ENCODE measurements at places on chromosomes 4 and X.

GRCh38 chrX:107750263-107750662 lies 25.3 kb downstream of the TSC22D3 start:
- DNase-seq = no peak

GRCh38 chr4:185734930-185735329 lies 77.1 kb downstream of the SORBS2 start:
- DNase-seq = no peak

- no peak for DNase-seq
Measured at GRCh38 chr4:168674077-168674747, 177.4 kb downstream of the PALLD start.

DNA sequence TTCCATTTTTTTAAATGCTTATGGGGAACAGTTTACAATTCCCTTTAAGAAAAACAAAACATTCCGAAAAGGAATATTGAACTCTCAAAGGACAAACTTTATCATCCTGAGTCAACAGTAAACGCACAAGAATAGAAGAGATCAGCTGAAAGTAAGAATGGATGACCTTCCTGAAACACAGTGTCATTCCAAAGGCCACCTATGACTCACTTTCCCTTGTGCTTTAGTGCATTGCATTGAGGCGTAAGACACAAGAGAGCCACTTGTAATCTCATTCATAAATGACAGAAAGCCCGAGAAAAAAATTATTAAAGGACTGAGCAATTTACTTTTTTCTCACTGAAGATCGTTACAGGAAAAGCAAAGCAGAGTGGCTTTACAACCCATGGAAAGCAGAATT lies 1062.4 kb upstream of the DIAPH2 start:
- DNase-seq = no peak

- DNase-seq = no peak
Measured at GRCh38 chr4:78763251-78763650, 12.9 kb upstream of the BMP2K start.

DNA sequence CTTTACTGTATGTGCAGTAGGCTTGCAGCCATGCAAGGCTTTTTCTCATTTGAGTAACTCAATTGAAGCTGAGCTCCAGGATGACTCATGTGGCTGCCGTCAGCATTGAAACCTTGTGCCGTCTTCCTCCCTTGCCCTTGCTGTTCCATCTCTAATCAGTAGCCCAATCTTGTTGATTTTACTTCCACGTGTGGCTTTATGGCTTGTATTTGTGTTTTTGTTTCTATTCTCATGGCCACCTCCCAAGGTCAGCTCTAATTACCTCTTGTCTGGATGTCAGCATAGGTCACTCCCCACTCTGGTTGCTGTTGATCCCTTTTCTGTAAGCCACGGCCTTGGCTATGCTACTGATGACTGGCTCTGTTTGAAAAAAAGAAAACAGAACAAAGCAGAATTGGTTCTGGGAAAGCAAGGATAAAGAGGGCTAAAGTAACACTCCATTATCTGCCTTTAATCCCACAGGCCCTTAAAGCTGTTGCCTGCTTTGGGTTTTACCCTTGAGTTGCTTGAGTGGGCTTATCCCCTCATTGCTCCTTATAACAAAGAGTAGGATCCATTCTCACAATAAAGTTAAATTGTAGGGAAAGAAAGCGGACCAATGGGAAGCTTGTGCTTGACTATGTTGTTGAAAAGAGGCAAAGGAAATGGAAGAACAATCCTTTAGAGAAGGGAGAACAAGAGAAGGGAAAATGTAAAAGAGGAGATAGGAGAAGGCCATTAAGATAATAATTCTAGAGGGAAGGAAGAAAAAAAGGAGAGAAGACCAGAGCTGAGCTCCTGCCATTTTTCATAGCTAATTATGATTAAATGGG lies 173.9 kb upstream of the PGRMC2 start:
- DNase-seq = no peak

DNA sequence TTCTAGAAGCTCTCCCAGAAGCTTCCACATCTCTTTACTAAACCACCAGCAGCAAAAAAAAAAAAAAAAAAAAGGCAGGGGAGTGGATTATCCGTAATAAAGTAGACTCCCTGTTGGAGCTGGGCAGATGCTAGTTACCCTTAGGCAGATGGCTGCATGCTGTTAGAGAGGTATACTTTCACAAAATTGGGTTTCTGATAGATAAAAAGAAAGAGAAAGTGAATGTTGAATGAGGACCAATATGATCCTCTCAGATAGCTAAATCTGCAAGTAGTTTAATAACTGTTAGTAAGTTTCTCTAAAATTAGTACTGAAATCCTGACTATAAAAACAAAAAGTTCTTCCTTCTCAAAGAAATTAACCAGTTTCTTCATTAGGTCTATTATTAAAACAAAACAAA lies 195.4 kb downstream of the ANAPC10 start:
- no peak for DNase-seq

DNA sequence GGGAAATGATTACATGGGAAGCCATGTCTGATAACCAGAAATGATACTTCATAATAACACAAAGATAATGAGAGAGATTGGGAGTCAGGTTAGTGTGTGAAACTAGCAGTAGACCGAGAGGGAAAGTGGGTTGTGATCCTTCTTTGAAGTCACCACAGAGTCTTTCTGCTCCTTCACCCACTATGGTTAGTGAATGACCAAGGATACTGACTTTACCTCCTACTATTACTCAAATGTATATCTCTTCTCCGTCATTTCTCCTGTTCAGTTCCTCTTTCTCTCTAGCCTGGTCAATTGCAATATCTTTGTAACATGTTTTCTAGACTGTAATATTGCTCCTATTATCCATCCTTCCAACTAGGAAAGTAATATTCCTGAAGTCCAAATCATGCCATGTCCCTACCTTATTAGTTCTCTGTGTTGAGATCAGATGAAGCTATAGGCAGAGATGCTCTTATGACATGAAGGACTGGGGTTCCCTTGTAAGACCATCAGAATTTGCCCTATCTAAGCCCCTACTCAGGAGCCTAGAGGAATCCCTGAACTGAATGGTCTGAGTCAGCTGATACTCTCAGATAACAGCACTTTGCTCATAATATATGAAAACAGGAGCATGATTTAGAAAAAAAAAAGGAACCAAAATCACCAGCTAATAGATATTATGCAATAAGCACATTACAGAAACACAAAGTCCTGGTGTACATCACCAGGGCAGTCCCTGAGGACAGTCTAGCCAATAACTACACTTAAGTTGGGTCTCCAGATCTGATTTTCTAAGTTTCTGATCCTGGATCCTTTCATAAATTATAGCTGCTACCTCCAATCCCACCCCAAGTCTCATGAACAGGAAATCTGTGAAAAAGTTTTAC lies 81.2 kb downstream of the SHROOM3 start:
- no peak for DNase-seq

GRCh38 chr4:151324752-151325110 lies 674 bp downstream of the SH3D19 start:
- DNase-seq = peak; percentile 68

- no peak for DNase-seq
Measured at GRCh38 chrX:111877681-111878080, 1.7 kb downstream of the TRPC5OS start.

DNA sequence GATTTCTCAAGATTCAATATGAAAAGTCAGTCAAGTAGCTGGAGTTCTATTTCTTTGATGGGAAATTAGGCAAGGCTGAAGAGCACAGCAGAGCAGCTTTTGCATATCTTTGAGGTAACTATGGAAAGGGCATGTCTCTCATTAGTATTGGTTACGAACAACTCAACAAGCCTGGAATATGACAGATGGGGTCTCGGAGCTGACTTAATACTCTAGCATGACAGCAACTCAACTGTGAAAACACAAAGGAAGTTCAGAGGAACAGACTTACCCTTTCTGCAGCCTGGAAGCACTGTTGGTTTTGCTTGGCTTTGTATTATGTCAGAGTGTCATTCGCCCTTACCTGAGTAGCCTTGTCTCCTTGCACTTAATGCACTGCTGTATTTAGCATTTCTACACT lies 79.9 kb upstream of the AADAT start:
- DNase-seq = no peak

DNA sequence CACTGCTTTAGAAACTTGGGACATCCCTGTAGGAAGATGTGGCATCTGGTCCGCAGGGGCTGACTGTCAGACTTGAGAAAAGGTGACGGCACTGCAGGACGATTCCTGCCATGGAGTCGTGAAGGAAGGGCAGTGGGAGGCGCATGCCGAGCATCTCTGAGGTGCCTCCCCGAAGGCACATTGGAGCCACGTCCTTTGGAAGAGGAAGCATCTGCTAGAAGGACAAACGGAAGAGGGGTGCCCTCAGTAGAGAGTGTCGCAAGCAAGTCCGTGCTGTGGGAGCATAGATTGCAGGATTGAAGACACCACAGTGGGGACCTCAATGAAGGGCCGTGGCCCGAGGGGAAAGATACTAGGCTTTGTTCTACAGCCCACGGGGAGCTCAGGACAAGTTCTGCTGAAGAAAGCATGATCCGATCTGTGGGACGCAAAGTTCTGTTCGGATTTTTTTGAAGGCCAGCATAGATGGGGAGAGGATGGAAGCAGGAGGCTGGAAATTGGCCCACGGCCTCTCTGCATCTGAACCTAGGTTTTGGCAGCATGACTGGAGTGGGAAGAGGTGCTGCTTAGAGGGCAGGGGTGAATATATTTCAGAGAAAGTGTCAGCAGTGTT lies 24.2 kb upstream of the HELT start:
- DNase-seq = no peak

- no peak for DNase-seq
Measured at GRCh38 chrX:130539721-130540321, 138.0 kb downstream of the RBMX2 start.

- no peak for DNase-seq
Measured at GRCh38 chr4:169051761-169052593, 41.9 kb upstream of the CBR4 start.

DNA sequence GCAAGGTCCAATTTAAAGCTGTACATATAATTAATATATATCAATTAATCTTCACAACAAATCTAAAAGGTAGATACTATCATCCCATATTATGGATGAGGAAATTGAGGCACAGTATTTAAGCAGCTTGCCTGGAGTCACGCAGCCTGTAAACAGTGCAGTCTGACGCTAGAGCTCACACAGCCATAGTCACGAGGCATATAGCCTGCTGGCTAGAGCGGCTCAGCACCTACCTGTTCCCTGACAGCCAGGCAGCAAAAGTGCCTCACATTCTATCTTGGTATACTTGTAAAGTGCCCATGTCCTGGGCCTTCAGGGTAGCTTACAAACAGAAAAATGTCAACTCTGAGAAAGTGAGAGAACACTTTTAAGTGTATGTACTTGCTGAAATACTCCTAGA lies 222.6 kb upstream of the NEIL3 start:
- DNase-seq = no peak

GRCh38 chr4:129342819-129343408 lies 247.0 kb downstream of the C4orf33 start:
- no peak for DNase-seq

DNA sequence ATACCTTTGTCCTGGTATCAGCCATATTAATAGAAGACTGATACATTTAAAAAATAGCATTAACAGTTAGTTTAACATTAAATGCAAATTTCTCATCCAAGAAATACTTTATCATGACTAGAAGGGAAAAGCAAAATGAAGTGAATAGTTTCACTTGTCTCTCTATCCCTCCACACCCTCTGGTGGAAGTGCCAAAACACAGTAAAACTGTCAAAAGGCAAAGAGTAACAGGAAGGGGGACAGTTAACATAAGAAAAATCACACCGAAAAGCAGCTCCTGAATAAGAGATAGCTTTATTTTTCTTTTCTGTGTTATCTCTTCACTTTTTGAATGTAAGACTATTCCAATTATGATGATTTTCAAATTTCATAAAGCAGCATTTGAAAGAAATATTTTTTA lies 187.2 kb downstream of the FBXW7 start:
- DNase-seq = no peak

GRCh38 chrX:109475174-109475891 lies 6.6 kb downstream of the GUCY2F start:
- DNase-seq = no peak

GRCh38 chr4:186345184-186345583 lies 79.2 kb downstream of the F11 start:
- no peak for DNase-seq

- no peak for DNase-seq
Measured at GRCh38 chr4:153018031-153018430, 81.9 kb downstream of the FHDC1 start.

- DNase-seq = no peak
Measured at GRCh38 chr4:154731756-154732155, 12.0 kb upstream of the LRAT start.

DNA sequence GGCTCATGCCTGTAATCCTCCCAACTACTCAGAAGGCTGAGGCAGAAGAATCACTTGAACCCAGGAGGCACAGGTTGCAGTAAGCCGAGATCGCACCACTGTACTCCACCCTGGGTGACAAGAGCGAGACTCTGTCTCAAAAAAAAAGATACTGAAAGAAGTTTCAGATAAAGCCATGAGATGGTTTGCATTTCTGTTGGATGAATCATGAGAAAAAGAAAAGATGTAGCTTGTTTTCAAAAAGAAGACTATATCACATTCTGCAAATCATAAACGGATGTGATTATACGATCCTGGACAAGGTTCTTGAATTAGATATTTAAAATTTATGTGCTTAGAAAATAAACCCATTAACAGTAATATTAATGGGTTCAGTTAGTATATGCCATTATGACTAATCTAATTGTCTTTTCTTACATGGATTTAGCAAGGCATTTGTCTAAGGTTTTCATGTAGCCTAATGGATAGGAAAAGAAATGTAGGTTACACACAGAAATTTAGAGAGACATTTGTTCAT lies 345.9 kb downstream of the SLC7A11 start:
- DNase-seq = no peak

DNA sequence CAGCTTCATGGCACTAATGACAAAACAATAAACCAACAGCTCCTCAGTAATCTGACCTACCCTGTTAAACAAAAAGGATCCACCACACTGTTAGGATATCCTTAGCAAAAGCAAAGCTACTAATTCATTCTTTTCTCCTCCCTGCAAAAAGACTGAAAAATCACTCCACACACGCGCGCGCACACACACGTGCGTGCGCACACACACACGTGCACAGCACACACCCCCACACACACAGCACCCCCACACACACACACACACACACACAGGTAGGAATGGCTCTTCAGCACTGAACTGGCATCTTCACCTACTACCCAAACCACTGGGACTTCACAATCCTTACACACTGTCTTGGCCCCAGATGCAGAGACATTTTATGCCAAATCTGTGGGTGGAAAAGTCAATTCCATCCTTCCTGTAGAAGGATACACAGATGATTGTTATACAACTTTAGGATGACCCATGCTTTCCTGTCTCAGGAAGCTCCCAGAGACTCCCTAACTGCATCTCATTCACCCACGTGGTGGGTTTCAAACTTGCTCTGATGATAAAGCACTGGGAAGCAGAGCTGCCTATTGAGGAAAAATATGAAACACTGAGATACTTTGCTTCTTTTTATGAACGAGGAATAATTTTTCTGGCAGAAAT lies 102.5 kb downstream of the TSPAN5 start:
- no peak for DNase-seq

GRCh38 chr4:77052352-77052751 lies 23.4 kb downstream of the CCNI start:
- peak; percentile 54 for DNase-seq

DNA sequence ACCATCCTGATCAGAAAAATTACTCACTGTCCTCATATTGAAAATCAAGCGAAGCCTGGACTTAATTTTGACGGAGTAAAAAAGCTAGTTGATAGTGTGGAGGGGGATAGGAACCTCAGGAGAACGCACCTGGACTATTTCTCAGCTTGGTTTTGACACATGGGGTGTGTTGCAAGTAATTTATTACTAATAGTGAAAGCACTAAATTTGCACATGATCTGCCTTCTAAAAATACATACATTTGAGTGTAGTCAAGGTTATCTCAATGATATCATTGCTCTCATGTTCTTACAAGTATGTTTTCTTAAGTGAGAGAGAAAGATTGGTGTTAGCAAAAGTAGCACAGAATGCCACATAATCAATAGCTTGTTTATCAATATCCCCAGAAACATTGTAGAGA lies 29.5 kb downstream of the LRIT3 start:
- DNase-seq = no peak

Measured in activated naive CD4-positive, alpha-beta T cell treated with anti-CD3 and anti-CD28 coated beads, Interleukin-2, amount 50 U/mL, for 72 hours (primary cell).